ENCODE measurements at places on chromosomes 11 and 22.

- DNase-seq = no peak
These were observed 8.0 kb downstream of the ANO1 start for GRCh38 chr11:70085815-70086769.

DNA sequence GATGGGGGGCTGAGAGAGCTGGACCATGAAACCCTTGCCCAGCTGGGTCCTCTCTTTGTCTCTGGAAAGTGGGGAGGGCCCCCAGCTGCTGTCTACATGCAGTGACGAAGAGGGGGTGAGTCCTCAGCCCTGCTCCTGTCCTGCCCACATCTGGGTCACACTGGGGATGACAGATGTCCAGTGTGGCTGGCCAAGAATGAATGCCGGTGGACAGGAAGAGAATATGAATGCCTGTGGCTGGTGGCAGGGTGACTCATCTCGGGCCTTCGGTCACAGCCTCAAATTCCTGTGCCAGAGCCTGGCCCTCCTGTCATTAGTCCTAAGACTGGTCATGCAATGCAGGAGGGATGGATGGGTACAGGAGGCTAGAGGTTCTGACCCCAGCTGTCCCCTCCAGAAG, 2.2 kb upstream of the PNPLA3 start:
- DNase-seq = no peak

GRCh38 chr11:6320411-6321155, at the start of gene CAVIN3:
TSS of gene CAVIN3 (minus strand) at chr11:6320501. CDS start at chr11:6320476, 25 bp downstream.
- peak; percentile 92 for DNase-seq

- DNase-seq = no peak
These were observed 13.7 kb upstream of the ST3GAL4 start for GRCh38 chr11:126341760-126342161.

DNA sequence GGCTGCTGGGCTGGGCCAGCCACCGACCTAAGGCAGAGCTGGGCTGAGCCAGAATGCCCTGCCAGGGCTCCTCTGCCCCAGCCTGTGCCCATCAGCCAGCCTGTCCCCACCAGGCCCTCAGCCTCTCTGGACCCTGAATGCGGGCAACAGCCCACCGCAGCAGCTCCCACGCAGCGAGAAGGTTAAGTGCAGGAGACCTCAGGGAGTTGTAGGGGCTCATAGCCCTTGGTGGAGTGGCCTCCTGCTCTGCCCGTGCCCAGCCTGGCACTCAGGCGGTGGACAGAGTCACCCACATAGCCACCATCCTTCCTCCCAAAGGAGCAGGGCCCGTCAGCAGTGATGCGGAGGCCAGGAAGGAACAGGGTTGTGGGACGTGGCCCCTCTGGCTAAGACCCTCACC, 19.1 kb downstream of the WNT7B start:
- DNase-seq = no peak

- DNase-seq = no peak
These were observed 1698.3 kb upstream of the RAG2 start for GRCh38 chr11:38296211-38296776.

- DNase-seq = no peak
These were observed 16.3 kb downstream of the EPS8L2 start for GRCh38 chr11:722346-722811.

DNA sequence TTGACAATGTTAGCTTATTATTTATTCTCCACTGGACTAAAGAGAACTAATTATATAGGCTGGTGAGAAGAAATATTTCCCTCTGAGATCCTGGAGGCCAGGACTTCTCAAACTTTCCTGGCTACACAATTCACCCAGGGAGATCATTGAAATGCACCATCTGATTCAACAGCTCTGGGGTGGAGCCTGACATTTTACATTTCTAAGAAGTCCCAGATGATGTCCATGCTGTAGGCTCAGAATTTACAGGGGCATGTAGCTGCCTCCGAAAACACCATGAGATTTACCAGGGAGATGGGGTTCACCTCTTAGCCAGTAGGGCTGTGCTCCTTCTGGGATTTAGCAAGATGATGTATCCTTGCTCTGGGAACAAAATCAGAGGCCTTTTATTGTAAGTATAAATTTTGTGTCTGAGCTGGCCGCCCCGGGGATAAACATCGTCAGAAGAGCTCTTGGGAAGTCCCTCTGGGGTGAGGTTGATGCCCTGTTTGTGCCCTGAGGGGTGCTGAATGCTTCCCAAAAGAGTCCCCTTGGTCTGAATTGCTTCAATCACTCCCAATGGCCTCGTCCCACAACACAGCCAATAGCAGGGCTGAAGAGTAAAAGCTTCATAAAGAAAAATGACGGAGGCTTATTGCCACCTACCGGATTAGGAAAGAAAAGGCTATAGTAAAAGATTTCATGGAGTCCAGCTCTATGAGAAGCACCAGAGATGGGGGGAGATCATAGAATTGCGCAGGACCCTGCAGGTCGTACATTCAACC, 33.4 kb upstream of the API5 start:
- no peak for DNase-seq

All from suprapubic skin (tissue), 4 donors.